ENCODE measurements at places on chromosomes 6 and 20.

- no peak for DNase-seq
Observed at GRCh38 chr20:57736738-57737347, 27.0 kb upstream of the PMEPA1 start.

DNA sequence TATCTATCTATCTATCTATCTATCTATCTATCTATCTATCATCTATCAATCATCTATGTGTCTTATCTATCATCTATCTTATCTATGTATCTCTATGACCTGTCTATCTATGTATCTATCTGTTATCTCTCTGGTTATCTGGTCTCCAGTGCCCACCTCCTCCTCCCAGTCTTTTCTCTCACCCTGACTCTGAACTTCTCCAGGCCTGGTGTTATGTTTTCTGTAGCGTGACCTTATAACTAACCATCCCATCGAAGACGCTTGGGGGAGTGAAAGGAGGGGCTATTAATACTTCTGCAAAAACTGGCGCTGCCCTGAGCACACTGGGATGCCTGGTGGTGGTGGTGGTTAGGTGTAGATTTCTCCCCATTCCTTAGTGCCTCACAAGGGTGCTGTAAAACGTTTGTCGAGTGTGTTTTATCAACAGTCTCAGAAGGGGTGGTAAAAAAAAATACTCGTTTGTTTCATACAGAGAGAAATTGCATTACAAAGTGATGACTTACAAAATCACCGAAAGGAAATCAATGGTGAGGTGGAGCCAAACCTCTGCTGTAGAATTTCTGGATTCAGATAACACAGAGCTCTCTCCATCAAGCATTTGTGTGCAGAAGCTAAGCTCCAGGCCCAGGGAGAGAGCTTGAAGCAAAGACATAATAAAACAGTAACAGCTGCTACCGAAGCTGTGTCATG lies 156.2 kb downstream of the BCAS1 start:
- DNase-seq: no peak

DNA sequence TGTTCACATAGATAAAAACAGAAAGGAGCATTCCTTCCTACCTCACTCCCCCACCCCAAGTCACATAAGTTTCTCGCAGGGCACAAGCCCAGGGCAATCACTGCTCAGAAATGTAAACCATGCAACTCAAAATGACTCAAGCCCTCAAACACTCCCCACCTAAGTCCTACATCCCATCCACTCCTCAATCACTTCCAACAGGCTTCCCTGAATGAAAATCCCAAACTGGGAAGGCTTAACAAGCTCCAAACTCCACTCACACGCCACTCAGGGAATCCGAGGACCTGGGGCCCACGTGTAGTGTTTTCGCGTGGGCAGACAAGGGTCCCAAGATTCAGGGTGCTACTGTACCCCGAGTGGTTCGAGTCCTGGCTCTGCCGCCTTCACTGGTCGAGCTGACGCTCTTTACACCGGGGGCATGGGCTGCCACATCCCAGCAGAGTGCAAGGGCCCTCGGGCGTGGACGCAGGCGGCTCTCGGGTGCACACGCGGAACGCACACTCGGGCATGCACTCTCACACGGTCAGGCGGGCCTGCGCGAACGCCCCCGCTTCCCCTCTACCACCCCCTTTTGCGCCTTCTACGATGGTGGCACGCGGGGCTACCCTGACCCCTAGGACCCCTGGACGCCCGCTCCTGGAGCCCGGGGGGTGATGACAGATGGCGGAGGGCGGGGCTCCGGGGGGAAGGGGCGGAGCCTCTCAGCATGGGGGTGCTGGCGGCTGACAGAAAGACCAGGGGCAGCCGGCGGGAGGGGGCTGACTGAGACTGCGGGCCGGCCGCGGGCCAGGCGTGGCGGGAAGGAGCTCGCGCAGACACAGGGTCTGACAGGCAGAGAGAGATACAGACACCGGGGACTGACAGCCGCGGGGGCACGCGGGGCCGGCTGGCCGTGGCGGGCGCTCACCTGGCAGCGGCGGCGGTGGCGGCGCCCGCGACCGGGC lies 657 bp downstream of the ZHX3 start:
- DNase-seq: peak; percentile 58

- no peak for DNase-seq
Observed at GRCh38 chr6:496649-497048, 105.1 kb downstream of the IRF4 start.

- DNase-seq: no peak
Observed at GRCh38 chr20:32480371-32481241, 104.5 kb downstream of the NOL4L start.

DNA sequence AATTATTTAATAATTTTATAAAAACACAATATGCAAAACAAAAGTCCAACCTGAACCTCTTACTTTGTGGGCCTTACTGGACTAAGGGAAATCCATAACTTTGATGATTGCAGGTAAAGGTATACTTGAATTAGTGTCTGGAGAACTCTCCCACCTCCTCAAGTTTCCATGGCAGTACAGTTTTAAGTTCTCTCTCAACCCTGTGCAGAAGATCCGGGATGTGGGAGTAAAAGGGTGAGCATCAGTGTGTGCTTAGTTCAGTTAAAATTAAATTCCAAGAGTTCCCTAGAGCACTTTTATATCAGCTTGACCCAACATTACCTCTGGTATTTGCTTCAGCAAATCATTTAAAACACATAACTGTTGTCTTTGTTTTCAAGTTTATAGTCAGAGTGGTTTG lies 47.5 kb downstream of the RIMS1 start:
- DNase-seq: no peak

- no peak for DNase-seq
Observed at GRCh38 chr20:49868964-49869363, 46.4 kb downstream of the SPATA2 start.

DNA sequence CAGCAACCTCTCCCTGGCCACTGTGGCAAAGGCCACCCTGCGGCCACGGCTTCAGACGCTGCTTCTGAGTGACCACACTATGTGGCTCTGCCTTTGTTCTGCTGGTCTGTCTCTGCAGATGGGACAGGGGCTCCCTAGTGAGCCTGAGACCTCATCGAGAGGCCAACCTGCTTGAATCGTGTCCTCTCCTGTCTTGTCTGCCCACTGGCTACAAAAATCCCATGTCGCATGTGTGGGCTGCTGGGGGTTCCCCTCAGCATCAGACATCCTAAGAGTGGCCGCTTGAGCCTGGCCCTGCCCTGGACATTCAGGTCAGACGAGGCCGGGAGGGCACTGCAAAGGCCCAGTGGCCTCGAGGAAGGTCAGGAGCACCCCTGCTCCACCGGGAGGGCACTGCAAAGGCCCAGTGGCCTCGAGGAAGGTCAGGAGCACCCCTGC lies 222.9 kb downstream of the DLL1 start:
- DNase-seq: no peak

DNA sequence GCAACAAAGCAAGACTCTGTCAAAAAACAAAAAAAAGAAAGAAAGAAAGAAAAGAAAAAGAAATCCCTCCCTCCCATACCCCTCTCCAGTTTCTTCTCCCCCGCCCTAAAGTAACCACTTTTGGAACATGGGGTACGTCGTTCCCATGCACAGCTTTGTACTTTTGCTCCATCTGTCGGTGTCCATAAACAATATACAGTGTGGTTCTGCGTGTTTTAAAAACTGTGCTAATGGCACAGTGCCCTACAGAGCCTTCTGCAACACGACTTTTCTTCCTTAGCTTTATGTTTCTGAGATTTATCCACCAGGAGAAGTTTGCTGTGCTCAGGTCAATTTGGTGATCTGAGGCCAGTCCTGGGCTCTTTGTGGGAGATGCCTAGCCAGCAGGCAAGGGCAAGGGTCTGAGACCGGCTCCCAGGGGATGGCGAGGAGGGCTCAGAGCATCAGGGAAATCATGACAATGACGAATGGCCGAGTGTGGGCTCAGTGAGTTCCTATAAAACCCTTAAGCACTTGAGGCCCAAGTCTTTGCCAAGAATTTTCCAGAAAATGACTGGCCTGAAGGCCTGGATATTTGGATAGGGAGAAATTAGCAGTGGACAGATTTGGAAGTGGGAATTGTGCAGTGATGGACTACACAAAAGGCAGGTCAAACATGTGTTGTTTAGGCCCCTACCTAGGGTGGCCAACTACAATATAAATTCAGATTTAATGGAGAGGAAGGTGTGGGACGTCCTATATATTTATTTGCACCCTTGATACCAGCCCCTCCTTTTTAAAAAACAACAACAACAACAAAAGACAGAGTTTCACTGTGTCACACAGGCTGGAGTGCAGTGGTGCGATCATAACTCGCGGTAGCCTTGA lies 1.9 kb upstream of the BCAS4 start:
- no peak for DNase-seq

DNA sequence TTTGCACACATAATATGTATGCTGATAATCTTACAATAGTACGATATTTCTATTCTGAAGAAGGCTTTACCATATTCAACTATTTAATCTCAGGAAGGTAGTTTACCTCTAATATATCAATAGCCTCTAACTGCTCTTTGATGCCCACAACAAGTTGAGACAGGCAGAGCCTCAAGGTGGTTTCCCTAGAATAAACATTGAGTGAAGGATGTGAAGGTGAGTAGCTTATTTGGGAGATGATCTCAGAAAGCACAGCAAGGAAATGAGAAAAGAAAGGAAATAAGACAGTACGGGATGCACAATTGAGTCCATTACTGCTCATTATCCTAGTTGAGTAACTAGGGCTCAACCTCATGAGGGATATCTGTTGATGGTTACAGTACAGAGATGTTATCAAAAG lies 638.4 kb downstream of the MAFB start:
- no peak for DNase-seq

DNA sequence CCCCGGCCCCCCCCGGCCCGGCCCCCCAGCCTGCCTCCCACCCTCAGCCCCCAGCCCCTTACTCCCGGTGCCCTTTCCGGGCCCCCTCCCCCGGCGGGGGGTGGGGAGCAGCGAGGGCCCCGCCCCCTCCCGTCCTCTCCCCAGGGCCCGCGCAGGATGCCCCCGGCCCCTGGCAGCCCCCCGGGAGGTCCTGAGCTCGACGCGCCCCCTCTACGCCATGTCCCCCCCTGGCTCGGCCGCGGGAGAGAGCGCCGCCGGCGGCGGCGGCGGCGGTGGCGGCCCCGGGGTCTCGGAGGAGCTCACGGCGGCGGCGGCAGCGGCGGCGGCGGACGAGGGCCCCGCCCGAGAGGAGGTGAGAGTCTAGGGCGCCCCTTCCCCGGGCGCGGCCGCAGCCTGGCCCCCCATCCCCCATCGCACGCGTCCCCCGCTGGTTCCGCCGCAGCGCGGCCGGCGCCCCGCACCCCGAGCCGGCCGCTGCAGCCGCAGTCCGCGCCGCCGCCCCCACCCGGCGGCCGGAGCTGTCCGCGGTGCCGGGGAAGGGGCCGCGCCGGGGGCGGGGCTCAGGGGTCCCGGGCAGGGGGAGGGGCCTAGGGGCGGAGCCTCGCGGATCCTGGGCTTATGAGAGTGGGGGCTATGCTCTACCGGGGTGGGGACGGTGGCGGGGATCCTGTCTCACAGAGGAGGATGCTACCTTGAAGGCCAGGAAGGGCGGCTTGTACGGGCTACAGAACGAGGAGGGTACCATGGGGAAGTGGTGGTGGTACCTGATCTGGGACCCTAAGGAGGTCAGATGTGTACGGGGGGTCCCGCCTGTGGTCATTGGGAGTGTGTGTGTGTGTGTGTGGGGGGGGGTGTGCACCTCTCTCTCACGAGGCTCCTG lies 516 bp downstream of the TMEM151B start:
- DNase-seq: no peak

DNA sequence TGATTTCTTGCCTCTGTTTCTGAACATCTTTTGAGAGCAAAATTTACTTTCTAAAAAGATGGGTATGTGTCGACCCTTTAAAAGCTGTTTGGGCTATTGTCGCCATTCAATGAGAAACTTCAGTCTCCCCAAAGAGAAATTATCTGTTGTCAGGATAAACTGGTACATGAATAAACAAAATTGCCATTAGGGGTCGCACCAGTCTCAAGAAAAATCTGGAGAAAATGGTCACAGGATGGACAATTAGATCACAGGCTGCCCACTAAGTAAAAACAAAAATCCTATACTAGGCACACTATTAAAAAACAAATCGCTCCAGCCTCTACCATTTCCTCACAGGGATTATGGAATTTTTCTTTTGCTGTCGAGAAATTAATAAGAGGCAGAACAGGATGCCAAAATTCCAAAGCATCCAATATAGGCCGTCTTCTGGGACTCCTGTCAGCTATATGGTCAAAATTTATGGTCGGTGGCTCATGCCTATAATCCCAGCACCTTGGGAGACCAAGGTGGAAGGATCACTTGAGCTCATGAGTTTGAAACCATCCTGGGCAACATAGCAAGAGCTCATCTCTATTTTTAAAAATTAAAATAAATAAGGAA lies 5.5 kb upstream of the HLA-E start:
- no peak for DNase-seq

GRCh38 chr6:36364669-36365479 lies 22.6 kb downstream of the ETV7 start:
- DNase-seq: peak; percentile 49

- no peak for DNase-seq
Observed at GRCh38 chr6:3635482-3635881, 116.0 kb downstream of the PXDC1 start.

DNA sequence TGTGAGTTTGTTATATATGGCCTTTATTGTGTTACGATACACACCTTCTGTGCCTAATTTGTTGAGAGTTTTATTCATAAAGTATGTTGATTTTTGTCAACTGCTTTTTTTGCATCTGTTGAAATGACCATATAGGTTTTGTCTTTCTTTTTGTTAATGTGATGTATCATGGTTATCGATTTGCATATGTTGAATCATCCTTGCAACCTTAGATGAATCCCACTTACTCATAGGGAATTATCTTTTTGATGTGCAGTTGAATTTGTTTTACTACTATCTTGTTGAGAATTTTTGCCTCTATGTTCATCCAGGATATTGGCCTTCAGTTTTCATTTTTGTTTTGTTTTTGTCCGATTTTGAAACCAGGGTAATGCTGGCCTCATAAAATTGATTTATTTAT lies 45.7 kb upstream of the TPD52L1 start:
- DNase-seq: no peak

DNA sequence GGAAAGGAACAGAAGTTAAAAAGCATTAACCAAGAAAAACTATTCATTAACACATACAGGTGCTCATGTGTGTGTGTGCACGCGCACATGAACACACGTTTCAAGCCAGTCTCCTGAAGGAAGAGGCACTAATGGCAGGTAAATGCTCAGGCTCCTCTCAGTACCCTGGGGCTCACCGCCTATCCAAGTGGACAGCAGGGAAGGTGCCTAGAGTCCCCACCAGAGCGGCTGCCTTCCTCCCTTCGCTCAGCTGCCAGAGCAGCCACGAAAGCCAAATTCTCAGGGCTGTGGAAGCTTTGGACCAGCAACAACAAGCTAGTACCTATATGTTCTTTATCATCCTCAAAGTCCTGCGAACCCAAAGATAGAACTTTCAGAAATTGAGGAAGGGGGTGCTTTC lies 42.6 kb downstream of the PLCG1 start:
- no peak for DNase-seq

- DNase-seq: no peak
Observed at GRCh38 chr20:63031251-63032014, 24.7 kb upstream of the BHLHE23 start.

DNA sequence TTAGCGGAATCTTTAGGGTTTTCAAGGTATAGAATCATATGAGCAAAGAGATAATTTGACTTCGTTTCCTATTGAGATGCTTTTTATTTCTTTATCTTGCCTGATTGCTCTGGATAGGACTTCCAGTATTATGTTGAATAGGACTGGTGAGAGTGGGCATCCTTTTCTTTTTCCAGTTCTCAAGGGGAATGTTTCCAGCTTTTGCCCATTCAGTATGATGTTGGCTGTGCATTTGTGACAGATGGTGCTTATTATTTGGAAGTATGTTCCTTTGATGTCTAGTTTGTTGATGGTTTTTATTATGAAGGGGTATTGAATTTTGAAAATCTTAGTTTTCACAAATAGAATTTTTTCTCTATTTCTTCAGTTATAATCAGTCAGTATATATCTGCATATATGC lies 656.6 kb upstream of the MAP3K7 start:
- DNase-seq: no peak
